ENCODE measurements at places on chromosomes 7 and 10. TPM values are rescaled to one million over a fixed set of nuclear protein-coding genes. Genes with fewer than 3 reads are reported as not detected.

The LSM5 gene
- 92.9 TPM for total RNA-seq

The PRKCQ gene
- total RNA-seq, result 36.0 TPM

The CASD1 gene
- 13.4 TPM for total RNA-seq

The SLF2 gene
- 34.9 TPM for total RNA-seq

The MCMBP gene
- 125 TPM for total RNA-seq

The PRR15 gene
- not detected for total RNA-seq

The PRRT4 gene
- total RNA-seq, result 0.14 TPM

The CPA2 gene
- total RNA-seq, result 0.14 TPM

The ADAMTS14 gene
- 0.33 TPM for total RNA-seq

The COG5 gene
- 40.9 TPM for total RNA-seq

The LAMB1 gene
- not detected for total RNA-seq

The OR9A2 gene
- total RNA-seq, result not detected

- DNase-seq, result no peak
Measured at GRCh38 chr7:29265208-29265923, 70.8 kb downstream of the CHN2 start.

- DNase-seq, result no peak
Measured at GRCh38 chr7:4020086-4020485, 662.0 kb upstream of the FOXK1 start.

GRCh38 chr7:105487579-105488571, 34.2 kb downstream of the PUS7 start:
- DNase-seq, result peak; percentile 66

- DNase-seq, result no peak
Measured at GRCh38 chr7:73901823-73902597, 41.1 kb downstream of the TMEM270 start.

DNA sequence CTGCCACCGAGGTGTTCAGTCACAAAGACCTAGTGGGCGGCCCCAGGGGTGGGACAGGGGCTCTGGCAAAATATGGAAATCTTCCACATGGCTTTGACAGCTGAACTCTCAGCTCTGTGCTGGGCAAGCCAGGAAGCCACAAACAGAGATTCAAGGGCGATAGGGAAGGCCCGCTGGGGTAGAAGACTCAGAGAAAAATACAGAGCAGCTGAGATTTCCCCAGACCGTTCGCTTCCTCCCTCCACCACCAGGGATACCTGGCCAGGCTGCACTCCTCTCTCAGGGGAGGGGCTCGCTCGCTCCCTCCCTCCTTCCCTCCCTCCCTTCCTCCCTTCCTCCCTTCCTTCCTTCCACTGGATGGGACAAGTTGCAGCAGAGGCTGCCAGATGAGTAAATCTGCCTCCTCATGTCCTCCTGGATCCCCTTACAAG, 260.5 kb downstream of the PRPF18 start:
- DNase-seq, result no peak

DNA sequence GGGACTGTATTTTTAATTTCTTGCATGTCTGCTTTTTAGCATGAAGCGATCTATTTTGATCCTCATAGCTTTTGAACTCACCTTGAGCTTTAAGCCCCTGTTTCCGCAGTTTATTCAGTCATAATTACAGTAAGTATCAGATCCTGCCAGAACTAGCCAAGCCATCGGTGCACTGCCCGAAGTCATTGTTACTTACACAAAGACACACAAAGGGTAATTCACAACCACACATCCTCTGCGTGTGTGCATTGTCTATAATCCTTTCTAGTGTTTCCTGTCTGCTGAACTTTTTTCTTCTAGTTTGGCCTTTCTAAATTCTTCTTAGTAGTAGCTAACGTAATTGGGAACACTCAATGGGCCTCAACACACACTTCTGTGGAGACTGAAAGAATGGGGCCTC, 133.0 kb downstream of the SFMBT2 start:
- DNase-seq, result no peak

GRCh38 chr10:71344993-71345480, 26.0 kb downstream of the SLC29A3 start:
- DNase-seq, result no peak

DNA sequence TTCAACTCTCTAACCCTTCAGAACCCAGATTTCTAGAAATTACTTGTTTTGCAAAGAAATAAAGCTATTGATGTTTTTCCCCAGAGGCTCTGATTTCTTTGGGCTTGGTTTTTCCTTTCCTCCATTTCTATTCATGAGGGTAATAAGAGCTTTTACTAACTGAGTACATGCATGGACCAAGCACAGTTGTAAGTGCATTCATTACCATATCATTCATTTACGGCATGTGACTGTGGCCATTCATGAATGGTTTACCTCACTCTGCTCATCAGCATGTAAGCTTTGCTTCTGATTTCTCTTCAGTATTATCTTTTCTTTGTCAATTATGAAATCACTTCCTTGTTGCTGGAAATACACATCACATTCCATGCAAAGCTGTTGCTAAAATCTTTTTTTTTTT, 42.4 kb downstream of the LAMB4 start:
- no peak for DNase-seq

DNA sequence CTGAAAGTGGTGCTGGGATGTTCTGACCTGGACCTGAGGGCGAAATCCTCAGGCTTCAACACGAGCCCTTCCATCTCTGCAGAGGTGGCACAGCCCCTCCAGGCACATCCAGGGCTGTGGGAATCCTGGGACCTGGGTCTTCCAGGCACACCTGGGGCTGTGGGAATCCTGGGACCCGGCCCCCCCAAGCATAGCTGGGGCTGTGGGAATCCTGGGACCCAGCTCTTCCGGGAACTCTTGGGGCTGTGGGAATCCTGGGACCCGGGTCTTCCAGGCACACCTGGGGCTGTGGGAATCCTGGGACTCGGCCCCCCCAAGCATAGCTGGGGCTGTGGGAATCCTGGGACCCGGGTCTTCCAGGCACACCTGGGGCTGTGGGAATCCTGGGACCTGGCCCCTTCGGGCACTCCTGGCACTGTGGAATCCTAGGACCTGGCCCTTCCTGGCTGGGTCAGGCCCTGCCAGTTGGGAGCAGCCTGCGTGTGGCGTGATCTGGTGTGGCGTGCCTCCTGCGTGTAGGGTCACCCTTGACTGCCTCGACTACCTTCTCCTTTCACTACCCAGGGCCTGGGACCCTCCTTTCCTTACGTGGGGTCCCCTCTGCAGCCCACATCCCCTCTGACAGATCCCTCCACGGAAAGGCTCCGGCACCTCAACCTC, 124.0 kb downstream of the WDR37 start:
- no peak for DNase-seq

- DNase-seq, result no peak
Measured at GRCh38 chr10:77158666-77159065, 478.9 kb downstream of the KCNMA1 start.

GRCh38 chr10:18594574-18595156, 56.7 kb downstream of the NSUN6 start:
- peak; percentile 65 for DNase-seq

- no peak for DNase-seq
Measured at GRCh38 chr7:111092406-111093236, 1.7 kb downstream of the LRRN3 start.

GRCh38 chr10:74419958-74420375, 268.9 kb downstream of the ADK start:
- DNase-seq, result peak; percentile 79

DNA sequence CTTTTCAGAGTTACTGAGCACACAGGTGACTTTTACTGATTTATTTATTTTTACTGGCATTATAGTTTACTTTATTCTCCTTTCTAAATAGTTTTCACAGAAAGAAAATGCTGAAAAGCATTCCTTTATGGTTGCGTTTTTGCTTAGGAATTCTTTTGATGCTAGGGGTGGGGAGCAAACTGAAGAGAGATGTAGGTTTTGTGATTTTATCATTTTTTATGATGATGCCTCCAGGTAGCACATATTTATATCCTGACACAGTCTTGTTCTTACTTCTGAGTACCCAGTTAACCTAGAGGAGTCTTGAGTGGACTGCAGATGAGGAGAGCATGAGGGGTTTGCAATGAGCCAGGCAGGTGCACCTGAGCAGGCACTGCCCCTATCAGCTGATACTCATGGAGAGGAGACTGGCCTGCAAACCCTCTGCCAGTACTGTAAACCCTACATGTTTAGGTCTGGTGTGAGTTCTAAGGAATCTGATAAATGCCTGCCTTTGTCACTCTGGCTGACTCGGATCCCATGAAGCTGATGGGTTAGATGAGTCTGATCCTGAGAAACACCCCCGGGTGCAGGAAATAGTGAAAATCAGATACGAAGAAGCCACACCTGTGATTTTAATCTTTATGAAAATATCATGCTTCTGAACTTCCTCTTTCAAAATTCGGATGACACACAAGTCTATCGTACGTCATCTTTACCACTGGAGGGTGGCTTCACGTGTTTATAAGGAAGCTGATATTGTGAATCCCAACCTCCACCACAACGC, 302.9 kb downstream of the WDR37 start:
- DNase-seq, result no peak

DNA sequence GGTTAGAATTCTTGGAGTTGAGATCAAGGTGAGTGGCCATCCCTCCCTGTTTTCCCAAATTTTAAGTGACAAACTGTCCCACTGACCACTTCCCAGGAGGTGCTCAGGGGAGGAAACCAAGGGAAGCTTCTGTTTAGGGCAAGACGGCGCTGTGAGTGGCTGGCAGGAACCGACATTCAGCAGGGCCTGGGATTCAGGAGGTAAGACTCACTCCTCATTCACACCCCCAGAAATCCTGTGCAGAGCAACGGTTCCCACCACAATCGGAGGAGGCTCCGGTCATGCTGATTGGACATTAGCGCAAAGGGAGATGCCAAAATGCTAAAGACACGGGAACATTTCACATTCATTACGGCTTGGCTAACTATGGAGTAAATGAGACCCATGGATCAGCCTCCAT, 200.9 kb downstream of the GRID1 start:
- DNase-seq, result no peak

DNA sequence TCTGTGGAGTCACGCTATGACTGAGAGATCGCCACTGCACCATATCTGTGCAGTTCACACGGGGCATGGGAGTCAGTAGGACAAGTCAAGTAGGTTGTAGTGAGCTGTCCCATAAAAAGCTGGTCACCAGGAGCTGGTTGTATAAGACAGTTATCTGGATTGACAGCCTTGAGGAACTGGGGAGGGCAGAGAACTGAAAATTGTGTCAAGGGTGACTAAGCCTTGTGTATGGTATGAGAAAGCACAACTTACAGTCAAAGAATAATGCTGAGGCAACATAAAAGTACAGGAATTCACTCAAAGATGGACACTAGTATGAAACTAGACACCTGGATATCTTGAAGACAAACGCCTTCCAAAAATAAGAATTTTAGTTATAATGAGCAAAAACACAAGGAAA, 564.9 kb downstream of the POM121L12 start:
- no peak for DNase-seq

- DNase-seq, result no peak
Measured at GRCh38 chr10:73999703-74000102, 1.8 kb downstream of the VCL start.

DNA sequence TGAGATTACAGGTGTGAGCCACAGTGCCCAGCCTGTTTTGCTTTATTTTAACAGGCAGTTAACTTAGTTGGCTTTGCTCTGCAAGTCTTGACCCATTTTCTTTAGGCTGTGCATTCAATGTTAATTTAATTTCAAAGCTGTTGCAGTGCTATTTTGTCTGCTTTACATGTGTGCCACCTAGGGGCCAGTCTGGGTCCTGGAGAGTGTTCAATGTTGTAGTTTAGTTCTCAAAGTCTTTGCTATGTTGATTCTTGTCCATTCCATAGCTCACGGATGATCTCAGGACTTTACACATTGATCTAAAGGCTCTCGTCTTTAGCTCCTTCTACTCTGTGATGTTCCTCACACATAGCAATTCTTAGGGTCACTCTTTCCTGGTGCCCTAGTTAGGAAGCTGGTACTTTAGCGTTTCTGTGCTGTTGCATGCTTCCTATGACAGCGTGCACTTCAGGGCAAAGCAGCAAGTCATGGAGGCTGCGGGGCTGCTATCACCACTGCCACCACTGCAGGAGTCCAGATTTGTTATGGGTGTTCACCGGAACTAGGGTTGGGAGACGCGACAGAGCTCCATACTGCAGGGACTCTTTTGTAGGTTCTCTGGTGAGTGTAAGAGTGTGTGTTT, 16.4 kb upstream of the ABCA13 start:
- peak; percentile 80 for DNase-seq

- no peak for DNase-seq
Measured at GRCh38 chr10:5343979-5344378, 20.8 kb upstream of the UCN3 start.

DNA sequence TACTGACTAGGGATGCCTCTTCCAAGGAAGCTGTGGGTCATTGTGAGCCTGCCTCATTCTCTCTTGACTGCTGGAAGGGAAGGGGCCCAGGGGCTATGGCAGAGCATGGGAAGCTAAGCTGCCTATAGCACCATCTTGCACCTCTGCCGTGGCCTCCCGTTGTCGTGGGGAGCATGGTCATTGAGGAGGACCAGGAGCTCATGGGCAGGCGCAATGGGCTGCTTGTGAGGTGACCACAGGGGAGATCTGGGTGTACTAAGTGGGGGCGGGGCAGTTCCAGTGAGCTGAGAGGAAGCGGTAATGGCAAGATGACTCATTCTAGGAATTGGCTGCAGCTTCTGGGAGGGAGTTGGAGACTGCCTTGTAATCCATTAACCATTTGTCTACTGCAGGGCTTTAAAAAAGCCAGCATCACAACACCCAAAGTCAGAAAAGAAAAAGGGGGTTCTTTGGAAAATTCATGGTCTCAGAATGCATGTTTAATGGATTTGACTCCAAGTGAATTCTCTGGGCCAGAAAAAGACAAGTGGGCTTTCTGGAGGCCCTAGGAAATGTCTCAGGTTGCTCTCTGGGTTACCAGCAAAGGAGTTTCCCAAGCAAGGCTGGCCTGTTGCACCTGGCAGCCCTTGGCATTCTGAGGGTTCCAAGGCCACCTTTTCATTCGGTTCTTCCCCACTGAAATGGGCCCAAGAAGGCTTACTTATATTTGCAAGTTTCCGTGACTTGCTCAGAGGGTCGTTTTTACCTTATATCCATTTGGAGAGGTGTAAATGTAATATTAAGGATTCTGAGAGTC, 3.6 kb downstream of the DUSP5 start:
- DNase-seq, result peak; percentile 92

DNA sequence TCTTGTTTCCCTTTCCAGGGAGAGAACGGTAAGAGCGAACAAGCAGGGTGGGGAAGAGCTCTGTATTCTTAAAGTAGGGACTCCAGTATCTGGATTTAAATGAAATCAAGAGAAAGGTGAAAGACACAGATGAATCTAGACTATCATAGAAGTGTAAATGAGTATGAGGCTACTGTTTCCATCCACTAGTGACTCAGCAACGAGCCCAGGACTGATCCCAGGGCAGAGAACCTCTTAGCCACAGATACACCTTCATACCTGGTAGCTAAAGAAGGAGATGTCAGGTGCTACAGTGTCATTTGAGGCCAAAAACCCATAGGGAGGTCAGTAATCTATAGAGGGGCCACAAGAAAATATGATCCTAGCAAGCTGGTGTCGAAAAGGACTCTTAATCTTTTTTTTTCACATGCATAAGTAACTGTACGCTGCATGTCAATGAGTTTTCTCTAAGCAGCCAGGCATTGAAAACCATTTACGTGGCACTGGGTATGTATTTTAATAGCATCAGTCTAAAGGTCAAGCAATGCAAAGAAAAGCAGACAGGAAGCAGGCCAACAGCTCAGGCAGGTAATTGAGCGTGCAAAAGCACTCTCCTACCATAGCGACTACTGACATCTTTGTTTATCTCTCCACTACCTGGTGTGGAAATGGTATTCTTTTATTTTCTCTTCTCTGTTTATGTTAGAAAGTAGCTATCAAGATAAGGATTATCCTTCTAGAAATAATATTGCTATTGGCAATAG, 91.5 kb upstream of the EGR2 start:
- DNase-seq, result no peak
